Left cardiac atrium (tissue), 4 donors: ENCODE measurements at places on chromosomes 4 and X. TPM values are rescaled to one million over a fixed set of nuclear protein-coding genes. Genes with fewer than 3 reads are reported as not detected.

Gene RASSF6
- not detected for total RNA-seq

GRCh38 chr4:115883847-115884246 is 770.4 kb upstream of the NDST4 start:
- no peak for DNase-seq

DNA sequence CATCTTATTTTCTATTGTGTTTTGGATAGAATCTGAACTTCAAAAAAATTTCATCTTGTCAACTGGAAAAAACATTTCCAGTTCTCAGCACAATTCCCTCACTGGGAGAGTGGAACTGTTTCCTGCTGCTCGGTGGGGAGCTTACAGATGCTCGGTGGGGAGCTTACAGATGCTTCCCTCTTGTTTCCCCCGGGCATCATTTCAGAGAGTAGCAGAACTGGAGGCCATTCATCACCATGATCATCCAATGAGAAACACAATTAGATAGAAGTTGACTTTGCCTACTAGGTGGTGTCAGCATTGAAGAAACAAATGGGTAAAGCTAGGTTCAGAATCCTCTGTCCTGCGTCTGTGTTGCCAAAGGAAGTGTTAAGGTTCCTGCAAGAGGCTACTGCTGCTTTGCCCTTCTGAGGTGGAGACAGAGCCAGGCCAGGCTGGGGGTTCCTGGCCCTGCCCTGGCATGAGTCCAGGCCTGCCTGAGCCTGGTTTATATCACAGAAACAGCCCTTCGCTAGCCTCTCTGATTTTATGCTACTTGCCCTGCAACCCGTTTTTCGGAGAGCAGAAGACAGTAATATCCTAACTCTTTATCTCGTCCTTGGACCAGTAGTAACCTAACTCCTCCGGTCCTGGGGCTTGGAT is 70.6 kb downstream of the TAPT1 start:
- no peak for DNase-seq

DNA sequence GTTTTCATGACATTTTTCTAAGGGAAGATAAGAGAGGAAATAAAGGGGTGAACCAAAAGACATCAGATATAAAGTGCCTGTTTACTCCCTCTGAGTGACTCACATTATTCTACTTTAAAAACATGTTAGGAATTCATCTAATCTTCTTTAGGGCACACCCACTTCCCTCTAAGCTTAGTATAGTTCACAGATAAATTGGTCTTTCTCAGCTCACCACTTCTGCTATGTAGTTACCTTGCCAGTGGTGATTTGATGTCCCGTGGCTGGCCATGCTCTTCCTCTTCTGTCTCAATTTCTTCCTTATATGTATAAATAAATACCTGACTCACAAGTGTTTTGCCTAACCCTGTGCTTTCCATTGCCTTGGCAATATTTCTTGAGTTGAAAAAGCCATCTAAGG is 96.8 kb downstream of the PDLIM5 start:
- DNase-seq: peak; percentile 27

DNA sequence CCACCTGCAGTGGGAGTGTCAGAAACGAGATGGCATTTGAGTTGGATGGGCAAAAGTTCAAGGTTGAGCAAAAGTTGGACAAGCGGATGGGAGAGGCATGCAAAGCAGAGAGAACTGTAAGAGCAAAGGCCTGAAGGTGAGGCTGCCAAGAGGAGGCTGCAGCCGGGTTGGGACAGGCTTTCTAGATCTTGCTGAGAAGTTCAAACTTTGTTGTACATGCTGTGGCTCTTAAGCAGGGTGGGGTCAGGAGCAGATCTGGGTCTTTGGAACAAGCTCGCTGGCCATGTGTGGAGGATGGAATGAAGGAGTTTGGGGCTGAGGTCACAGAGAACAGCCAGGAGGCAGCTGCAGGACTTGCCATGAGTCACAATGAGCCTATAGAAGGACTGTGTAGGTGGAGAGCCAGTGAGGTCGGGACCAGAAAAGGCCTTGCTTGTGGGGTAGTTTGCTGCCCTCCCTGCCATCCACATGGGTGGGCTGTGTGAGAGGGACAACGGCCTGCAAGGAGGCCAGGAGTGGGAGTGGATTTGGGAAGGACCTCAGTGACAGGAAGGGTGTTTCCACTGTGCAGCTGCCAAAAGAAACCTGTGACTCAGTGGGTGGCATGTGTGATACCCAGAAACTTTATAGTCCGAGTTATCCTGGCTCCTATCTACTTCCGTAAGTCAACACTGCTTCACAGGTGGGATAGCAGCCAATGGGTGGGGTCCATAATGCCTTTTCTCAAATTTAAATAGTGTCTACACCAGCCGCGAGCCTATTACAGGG is 210.4 kb downstream of the MID1IP1 start:
- peak; percentile 54 for DNase-seq

DNA sequence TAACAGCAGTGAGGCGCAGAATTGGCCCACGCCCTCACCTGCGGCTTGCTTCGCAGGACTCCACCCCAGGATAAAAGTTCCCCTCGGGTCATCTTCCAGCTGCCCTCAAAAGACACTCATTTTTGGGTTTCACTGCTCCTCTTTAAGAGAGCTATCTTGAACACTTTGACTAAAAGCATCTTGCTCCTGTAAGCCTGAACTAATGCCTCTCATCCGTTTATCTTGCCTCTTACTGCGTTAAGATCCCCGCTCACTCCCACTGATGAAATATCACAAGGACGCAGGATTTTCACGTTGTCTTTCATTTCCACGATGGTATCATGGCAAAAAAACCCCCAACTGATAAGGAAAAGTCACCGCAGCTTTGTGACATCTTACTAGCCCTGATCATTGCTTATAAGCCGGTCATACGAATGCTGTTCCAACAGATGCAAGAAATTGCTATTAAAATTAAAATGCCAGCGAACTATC is 591 bp upstream of the ACSL4 start:
- DNase-seq: no peak

- peak; percentile 60 for DNase-seq
These were observed 103.5 kb downstream of the LDB2 start for GRCh38 chr4:16794816-16795445.

Gene HAUS7
- 22.2 TPM for total RNA-seq

GRCh38 chr4:136754810-136755530 is 777.3 kb downstream of the PCDH18 start:
- no peak for DNase-seq

DNA sequence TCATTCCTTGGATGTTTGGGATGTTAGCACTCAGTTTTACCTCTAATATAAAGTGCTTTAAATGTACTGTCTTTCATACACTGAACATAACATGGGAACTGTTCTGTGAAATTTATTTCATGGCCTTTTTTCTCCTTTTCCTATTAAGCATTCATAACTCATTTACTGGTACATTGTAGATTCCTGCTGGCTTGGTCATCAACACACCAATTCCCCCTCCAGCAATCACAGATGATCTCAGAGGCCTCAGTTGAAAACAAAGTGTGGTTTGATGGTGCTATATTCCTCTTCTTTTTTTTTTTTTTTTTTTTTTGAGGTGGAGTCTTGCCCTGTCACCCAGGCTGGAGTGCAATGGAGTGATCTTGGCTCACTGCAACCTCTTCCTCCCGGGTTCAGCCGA is 61.9 kb upstream of the FAM47B start:
- no peak for DNase-seq

- no peak for DNase-seq
These were observed 124.2 kb upstream of the RBPJ start for GRCh38 chr4:26196567-26196966.
